NCI-H1694 treated with DMSO at 0.1 percent for 48 hours (cell line): ENCODE measurements at places on chromosomes 11 and 22.

GRCh38 chr11:73331138-73331916 is 23.3 kb downstream of the ARHGEF17 start:
- no peak for DNase-seq

DNA sequence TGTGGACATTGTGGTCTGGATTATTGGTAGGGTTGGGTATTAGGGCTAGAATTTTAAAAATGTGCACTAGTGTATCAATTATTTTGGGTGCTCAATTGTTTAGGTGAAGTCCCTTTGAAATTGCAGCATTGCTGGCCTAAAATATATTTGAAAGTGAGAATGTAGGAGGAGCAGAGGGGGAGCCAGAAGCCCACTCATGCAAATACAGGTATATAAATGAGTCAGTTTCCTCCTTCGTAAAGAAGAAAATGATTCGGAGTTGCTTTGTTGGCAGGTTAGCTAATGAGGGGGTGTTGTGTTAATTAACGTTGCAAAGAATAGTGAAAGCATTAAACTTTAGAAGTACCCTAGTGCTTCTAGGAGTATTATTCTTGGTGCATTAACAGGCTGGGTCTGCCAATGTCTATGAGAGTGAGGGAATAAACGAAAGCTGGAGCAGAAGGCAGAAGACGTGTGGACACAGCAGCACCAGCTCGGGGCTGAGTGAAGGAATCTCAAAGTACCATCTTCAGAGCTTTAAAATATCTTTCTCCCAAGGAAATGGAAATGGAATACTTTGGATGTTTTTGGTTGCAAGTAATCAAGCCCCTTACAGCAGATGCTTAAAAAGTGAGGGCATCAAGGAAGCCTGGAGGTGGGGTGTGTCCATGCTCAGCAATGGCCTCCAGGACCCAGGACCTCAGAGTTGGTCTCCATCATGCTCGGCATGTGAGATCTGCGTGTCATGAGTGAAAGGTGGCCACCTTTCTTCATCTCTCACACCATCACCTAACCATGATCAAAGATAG is 522.9 kb downstream of the NTM start:
- DNase-seq, result no peak

GRCh38 chr11:105838668-105839384 is 183.2 kb downstream of the MSANTD4 start:
- no peak for DNase-seq

DNA sequence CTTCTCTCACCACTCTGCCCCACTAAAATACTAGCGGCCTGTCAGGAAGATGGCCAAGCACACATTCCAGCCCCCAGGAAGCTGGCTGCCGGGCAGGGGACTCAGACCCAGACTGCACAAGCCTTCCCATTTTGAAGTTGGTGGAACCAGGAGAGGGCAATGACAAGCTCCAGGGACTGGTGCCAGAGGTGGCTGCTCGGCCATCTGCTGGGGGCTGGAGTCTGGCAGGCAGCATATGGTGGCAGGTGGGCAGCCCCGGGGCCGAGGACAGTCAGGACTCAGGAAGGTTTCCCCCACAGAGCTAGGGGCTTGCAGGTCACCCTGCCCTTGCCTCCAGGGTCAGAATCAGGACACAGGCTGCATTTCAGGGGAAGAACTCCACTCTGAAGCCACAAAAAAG is 22.6 kb downstream of the KCNJ5 start:
- DNase-seq, result no peak

DNA sequence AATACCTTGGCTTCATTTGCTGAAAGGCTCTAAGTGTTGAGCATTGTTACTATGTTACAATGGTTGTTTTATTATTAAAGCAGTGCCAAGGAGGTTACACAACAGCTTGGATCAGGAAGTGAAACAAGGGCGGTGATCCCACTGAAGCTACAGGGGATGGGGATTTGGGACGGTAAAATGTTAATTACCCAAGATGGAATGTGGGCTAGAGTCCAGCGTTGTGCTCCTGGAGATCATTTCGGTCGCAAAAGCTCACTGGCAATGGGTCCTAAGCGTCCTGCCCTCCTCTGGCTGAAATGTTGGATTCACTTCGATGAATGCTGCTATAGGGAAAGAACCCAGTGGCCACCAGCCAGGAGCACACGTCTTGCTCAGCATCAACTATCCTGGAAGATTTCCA is 48.3 kb downstream of the FAM83F start:
- DNase-seq, result no peak

GRCh38 chr11:34758262-34758661 is 137.4 kb downstream of the EHF start:
- no peak for DNase-seq
